NAMALWA (cell line): ENCODE measurements at places on chromosomes 16 and 17.

DNA sequence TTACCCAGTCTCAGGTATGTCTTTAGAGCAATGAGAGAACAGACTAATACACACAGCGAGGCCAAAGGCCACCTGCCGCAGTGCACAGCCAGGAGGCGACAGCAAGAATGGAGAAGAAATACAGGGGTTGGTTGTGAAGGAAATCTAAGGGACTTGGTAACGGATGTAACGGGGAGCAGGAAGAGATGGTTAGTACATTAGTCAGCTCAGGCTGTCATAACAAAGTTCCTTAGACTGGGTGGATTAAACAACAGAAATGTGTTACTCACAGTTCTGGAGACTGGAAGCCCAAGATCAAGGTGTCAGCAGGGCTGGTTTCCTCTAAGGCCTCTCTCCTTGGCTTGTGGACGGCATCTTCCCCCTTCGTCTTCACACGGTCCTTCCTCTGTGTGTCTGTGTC, 47.1 kb downstream of the TVP23C start:
- DNase-seq, result no peak

GRCh38 chr17:54982399-54982798, 13.8 kb downstream of the STXBP4 start:
- no peak for DNase-seq

- no peak for DNase-seq
Measured at GRCh38 chr16:51193879-51194278, 42.8 kb upstream of the SALL1 start.

- DNase-seq, result no peak
Measured at GRCh38 chr16:84329016-84329415, 34.3 kb downstream of the WFDC1 start.

- no peak for DNase-seq
Measured at GRCh38 chr17:73909186-73909585, 264.9 kb upstream of the SDK2 start.

- no peak for DNase-seq
Measured at GRCh38 chr17:17130077-17130844, 75.9 kb downstream of the PLD6 start.

DNA sequence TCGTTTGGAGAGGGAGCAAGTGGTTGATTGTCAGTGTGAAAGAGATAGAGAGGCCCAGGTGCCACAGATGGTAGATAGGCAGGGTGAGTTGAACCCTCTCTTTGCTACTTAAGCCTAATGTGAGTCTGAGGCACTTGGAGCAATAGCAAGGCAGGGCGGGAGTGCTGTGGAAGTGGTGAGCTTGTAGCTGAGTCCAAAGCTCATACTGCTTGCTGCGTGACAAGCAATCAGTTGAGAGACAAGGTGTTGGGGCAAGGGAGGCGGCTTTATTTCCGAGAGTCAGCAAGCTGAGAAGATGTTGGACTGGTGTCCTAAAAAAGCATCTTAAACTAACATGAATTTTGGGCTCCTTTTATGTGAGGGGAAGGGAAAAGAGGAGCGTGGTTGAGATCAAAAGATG, 112.9 kb upstream of the ZKSCAN2 start:
- no peak for DNase-seq

GRCh38 chr17:44307387-44308186, 814 bp upstream of the RUNDC3A start:
- no peak for DNase-seq

DNA sequence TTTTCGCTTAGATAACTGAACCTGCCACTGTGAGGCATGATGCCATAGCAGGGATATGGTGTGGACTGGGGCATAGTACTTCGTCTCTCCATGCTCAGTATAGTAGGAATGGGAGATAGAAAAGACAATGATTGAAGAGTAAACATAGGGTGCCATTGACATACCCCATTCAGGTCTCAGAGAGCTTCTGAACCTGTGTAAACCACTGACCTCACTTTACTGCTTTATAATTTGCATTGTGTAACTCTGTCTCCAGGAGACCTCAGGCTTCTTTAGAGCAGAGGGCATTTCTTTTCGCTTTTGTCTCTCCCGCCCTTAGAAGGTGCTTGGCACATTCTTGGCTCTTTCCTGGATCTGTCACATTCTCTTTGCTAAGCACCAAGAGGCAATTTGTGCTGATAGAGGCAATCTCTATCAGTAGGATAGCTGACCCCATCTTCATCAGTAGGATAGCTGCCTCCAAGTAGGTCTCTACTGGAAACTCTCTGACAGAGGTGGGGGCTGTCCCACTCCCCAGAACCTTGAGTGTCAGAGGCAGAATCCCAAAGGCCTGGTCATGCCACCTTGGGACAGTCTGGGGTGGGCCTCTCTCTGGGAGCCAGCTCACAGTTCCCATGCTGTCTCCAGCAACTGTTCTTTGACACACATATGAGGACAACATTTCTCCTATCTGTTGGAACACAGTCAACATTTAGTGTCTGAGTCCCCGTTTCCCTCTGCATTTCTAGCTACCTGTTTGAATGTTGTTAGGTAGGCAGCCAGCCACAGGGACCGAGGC, 181.9 kb downstream of the UTP18 start:
- DNase-seq, result no peak

DNA sequence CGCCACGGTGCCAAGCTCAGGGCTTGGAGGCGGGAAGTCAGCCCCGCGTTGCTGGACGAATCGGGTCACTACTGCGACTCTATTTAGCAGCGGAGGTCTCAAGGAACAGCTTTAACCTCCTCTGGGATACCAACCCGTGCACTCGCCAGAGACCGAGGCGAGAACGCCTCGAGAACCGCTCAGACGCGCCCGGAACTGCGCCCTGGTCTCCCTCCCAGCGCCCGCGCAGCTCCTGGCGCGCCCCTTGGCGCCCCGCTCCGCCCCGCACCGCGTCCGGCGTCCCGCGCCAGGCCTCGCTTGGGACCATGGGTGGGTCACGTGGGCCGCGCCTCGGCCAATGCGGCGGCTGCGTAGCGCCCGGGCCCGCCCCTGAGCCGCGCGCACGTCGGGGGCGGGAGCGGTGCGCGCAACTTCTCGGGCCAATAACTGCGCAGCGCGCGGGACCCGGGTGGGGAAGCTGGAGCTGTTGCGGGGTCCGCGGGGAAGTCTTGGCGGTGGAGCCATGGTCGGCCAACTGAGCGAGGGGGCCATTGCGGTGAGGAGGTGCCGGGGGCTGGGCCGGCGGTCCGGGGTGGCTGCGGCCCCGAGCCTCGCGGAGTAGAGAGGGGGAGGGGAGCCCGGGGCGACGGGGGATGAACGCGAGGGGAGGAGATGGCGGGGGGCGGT, at the start of the genes RPA1 and SMYD4:
Gene RPA1, plus strand, starts transcription at position 414 of the 666 bp plus-strand sequence. Its CDS starts 89 bp downstream, at position 503.
Gene SMYD4, minus strand, starts transcription at position 311 of the 666 bp plus-strand sequence. CDS start 1,908 bp downstream, outside the sequence.
- DNase-seq, result peak; percentile 83

DNA sequence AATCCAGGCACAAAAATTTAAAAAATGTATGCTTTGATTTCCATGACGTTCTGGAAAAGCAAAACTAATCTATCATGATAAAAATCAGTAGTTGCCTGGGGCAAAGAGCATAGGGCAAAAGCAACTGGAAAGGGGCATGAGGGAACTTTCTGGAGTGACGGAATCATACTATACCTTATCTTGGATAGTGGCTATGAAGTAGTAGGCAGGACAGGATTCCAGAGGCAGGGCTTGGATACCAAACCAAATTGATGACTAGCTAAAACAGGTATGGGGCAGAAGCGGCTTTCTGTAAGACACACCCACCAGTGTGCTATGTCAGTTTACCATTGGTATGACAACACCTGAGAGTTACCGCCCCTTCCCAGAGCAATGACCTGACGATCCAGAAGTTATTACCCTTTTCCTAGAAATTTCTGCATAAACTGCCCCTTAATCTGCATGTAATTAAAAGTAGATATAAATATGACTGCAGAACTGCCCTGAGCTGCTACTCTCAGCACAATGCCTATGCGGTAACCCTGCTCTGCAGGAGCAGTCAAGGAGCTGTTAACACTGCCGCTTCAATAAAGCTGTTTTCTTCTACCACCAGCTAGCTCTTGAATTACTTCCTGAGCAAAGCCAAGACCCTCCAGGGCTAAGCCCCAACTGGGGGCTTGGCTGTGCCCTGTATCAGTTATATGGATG, 56.7 kb downstream of the CFDP1 start:
- DNase-seq, result no peak

DNA sequence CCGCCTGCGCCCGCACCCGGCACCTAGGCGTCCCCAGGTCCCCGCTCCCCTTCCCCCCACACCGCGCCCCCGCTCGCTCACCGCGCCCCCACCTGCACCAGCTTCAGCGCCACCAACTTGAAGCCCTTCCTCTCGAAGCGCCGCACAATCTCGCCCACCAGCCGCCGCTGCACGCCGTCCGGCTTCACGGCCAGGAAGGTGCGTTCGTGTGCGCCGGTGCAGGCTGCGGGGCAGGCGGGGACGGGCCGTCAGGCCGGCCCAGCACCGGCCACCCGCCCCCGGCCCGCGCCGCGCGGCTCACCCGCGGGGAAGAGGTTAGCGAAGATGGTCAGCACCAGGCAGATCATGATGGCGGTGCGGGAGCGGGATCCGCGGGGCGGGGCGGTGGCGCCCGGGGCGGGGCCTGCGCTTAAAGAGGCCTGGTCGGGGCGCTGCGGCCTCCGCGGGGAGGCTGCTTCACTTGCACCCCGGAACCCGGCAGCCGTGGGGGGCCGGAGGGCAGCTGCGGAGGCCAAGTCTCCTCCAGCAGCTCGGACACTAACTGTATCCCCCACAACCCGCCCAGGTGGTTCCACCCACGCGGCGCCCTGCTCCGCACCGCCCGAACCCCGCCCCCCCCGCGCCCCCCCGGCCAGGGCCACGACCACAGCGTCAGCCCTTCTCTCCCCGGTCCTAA, at the start of gene NME3:
Gene NME3, minus strand, starts transcription at position 356 of the 676 bp plus-strand sequence. Its CDS starts 9 bp downstream, at position 347.
- DNase-seq, result peak; percentile 69

- DNase-seq, result no peak
Measured at GRCh38 chr16:64542152-64542551, 579.7 kb downstream of the CDH11 start.

DNA sequence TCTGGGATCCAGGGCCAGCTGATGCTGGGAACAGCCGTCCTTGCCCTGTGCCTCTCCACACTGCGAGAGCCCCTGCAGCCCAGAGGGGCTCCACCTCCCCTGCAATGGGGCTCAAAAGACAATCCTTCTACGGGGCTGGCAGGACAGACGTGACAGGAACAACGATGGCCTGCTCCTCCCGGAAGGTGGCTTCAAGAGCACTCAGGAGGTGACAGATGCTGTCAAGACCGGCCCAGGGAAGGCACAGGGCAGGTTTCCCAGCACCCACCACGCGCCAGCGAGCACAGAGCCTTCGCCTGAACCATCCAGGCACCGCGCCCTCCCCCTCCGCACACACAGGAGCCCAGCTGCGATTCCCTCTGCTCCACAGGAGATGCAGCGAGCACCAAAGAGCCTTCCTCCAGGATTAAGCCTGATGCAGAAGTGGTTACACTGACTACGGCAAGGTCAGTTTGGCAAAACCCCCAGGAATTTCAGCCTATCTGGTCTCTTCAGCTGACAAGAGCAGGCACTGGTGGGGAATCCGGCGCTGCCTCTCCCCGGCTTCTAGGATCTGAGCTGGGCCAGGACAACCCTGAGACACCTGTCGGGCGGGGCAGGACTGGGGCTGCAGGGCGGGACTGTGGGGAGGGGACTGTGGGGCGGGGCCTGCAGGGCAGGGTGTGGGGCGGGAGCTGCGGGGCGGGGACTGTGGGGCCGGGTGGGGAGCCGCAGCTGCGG, 103.4 kb downstream of the ZNF778 start:
- no peak for DNase-seq

GRCh38 chr16:8173111-8173644, 417.1 kb downstream of the TMEM114 start:
- DNase-seq, result peak; percentile 80

DNA sequence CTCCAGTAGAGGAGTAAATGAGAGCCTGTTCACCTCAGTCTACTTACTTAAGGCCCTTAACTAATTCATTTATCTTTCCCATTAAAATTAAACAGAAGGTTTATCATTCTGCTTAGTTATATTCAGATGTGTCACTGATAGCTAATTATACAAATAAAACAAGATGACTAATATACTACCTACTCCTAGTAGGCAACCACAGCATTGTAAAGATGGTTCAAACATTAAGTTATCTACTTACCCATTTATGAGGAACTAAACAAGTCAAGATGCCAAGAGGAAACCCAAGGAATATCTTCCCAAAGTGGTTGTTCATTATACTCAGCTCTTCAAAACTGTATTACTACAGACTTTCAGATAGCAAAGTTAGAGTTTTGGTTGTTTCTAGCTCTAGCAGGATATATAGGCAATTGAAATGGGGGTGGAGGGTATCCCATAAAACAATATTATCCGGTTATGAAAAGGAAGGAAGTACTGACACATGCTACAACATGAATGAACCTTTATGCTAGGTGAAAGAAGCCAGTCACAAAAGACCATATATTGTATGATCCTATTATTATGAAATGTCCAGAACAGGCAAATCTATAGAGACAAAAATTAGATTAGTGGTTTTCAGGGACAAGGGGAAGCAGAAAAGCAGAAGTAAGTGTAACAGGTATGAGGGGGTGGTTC, 56.5 kb downstream of the SPAG9 start:
- DNase-seq, result no peak
